ENCODE measurements at places on chromosomes 2 and 18.
A peak's percentile ranks its signal among the peaks of the same experiment; 100 is the strongest.

DNA sequence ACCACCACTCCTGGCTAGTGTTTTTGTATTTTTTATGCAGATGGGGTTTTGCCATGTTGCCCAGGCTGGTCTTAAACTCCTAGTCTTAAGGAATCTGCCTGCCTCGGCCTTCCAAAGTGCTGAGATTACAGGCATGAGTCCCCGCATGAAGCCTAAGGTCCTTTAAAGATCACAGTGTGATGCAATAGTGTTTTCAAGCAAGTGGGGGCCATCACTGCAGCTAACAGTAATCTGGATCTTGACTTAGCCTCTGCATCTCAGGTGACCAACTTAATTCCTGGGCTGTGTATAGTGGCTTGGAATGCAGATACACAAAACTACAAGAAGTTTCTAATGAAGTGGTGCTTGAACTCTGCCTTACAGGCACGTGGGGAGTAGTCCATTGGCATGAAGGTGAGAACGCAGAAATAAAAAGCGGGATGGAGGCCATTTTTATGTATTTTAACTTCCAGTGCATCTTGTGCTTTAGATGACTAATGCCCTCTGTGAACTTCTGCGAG lies 334.4 kb upstream of the SPRED2 start:
- no peak for DNase-seq

DNA sequence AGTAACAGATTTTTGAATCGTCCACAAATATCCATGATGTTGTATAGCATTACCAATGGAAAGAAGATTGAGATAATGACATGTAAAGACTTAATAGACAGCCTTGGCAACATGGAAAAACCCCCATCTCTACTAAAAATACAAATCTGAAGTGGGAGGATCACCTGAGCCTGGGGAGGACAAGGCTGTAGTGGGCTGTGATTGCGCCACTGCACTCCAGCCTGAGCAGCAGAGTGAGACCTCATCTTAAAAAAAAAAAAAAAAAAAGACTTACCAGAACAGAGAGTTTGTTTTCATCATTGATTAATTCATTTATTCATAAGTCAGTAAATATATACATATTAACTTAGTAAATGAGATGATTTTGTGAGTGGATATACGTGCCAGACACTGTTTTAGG lies 7.0 kb upstream of the OSBPL1A start:
- DNase-seq: no peak

- DNase-seq: no peak
Observed at GRCh38 chr2:1638281-1638860, 105.9 kb downstream of the PXDN start.

DNA sequence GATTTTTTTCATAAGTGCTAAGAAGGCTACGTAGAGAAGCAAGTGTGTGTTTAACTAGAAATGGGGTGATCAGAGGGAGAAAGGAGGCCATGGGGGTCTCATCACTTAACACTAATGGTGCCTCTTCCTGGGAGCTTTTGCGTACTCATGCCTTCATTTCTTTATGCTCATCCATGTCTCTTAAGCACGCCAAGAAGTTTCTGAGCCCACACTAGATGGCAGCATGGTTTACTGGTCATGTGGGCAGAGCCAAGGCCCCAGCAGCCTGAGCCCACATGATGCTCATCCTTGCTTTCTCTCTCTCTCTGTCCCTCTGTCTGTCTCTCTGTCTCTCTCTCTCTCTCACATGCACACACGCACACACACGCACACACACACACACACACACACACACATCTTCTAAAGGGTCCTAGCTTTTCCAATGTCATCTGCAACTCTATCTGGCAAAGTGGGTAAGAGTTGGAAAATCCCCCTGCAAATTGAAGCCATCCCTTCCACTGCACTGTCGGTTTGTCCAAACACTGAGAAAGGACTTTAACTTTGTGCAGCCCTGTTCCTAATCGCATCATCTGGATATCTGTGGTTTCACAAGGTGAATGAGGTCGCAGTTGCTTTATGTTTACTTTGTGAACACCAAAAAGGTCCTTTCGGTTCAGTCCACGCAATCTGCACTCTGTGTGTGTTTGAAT lies 137.1 kb upstream of the CCDC68 start:
- DNase-seq: peak; percentile 22

GRCh38 chr2:230974096-230974913 lies 21.6 kb upstream of the SPATA3 start:
- DNase-seq: no peak

Measured in A549 (cell line).